MCF 10A (cell line): ENCODE measurements at places on chromosomes 2 and 18.

DNA sequence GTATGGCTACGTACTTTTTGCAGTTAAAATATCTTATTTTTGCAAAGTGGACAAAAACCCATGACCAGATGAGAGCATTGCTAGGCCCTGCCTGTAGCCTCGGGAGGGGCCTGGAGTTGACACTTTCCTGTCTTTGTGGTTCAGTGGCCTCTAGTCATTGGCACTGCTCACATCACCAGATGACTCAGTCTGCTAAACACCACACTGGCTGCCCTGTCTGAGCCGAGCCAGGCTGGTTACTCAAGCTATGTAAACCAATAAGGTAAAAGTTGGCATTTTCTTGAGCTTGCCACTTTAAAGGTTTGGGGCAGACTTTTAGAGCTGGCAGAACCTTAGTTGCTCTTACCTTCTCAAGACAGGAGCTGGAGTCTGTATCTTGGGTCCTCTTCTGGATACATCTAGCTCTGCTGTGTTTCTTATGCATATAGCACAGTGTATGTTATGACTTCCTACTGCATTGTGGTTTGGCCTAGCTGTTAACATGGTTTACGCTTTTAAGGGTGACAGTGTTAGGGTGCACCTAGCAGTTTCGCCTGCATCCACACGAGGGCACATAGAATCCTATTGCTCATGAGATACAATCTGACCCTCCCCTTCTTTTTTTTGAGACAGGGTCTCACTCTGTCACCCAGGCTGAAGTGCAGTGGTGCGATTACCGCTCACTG, 76.4 kb downstream of the AP1S3 start:
- DNase-seq = peak; percentile 98

DNA sequence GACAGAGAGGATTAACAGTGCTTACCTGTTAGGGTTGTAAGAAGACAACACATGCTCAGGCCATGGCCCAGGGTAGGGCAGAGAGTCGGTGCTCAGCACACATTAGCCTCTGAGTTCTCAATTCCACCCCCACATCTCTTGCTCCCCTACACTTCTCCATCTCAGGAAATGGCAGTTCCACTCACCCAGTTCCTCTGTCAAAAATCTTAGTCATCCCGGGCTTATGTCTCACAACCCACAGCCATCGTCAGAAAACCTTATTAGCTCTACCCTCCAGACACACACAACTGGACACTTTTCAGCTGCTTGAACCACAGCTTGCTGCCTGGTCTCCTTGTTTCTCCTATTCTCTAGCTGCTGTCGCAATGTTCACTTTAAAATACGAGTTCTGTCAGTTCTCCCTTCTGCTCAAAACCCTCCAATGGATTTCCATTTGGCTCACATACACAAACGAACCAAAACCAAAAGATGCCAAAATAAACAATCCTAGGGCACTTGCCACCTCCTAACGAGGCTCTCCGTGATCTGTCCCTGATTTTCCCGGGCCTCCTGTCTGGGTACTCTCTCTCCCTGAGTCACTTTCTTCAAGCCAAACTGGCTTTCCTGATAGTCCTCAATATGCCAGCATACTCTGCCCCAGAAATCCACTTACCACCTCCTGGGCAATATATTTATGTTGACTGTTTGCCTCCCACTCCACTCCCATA, 89.7 kb downstream of the KCTD1 start:
- peak; percentile 80 for DNase-seq

DNA sequence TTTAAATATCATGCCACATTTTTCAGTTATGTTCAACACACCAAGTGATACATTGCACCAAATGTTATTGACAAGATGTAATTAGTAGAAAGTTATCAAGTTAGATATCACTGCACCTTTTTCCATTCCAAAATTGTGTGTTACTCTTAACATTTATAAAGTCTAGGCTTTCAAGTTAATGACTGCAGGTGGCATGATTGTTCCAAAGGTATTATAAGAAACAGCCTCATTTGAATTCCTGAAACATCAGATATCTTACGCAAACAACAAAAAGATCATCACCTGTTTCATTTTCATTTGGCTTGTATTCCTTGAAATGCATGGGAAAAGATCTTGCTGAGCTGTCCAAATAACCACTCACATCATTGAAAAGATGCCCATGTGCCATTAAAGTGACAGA, 1528.2 kb upstream of the ZEB2 start:
- DNase-seq = no peak

GRCh38 chr18:5425721-5426120, 118.1 kb downstream of the EPB41L3 start:
- DNase-seq = no peak

GRCh38 chr2:197304556-197305011, 6.0 kb downstream of the ANKRD44 start:
- DNase-seq = no peak

DNA sequence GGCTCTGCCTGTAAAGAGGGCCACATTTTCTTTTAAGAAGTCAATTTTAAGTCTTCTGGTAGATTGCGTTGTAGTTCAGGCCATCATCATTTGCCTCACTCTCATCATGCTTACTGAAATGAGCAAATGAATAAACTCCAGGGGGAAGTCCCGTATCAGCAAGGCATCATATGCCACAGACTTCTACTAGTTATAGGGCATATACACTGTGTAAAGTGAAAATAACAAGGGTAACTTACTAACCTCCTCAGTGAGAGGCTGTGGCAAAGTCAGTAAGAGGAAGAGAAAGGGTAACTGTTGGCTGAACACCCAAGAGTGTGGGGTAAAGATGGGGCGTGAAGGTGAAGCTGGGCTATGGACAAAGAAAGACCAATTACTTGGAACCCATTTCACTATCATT, 456.2 kb downstream of the SPAG16 start:
- DNase-seq = no peak

DNA sequence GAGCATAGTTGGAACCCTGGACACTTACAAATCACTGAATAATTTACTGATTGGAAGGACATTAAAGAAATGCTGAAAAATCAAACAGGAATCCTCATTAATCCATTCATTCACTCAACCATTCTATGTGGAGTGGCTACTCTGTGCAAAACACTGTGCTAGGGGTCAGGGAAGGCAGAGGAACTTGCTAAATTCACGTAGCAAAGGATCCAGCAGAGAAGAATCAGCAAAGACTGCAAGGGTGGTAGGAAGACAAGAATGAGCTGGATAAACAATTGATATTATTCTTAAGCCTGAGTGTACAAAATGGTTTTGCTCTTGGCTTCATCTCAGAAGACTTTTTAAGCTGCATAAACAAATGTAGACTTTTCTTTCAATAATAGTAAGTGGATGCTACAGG, 164.3 kb upstream of the CAVIN2 start:
- DNase-seq = no peak

- no peak for DNase-seq
Observed at GRCh38 chr2:227860221-227860641, 11.2 kb upstream of the DAW1 start.

DNA sequence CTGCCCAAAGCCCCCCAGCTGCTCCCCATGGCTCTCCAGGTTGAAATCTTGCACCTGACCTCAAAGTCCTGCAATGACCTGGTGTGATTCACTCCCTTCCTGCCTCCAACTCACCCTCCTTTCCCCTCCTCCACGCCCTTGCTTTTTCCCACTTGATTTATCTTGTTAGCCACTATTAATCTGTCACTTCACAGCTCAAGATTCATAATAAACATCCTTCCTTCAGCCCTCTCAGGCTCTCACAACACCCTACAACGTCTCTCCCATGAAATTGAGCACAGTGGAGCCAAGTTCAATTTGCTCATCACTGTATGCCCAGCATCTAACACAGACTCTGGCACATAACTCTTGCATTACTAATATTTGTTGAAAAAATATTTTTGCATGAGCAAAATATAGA, 85.6 kb upstream of the SLC35G4 start:
- DNase-seq = no peak

- no peak for DNase-seq
Observed at GRCh38 chr2:172735582-172736423, at the start of gene RAPGEF4. TSS of gene RAPGEF4 (plus strand) at chr2:172735845. CDS start at chr2:172735984, 139 bp downstream.

GRCh38 chr2:224416656-224417360, 14.9 kb upstream of the FAM124B start:
- no peak for DNase-seq

DNA sequence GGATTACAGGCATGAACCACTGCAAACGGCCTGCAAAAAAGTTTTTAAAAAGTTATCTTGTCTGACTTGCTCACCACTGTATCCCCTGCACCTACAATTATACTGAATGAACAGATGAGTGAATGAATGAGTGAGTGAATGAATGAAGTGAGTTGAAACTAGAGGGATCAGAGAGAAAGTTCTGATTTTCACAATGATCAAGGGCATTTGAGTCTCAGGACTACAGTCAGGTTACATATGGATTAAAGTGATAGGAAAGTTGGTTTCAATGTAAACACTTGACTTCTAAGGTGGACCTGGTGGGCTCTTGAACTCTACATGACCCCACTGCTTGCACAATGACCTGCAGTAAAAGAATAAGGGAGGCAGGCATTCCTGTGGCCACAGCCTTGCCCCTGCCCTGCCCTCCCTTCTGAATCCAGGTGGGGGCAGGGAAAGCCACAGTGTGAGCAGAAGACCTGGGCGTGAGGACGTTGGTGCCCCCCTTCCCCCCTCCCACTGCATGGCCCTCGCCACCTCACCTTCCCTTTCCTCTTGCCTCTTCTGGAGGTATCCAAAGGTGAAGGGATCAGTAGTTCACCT, 10.7 kb downstream of the C2orf80 start:
- DNase-seq = no peak

DNA sequence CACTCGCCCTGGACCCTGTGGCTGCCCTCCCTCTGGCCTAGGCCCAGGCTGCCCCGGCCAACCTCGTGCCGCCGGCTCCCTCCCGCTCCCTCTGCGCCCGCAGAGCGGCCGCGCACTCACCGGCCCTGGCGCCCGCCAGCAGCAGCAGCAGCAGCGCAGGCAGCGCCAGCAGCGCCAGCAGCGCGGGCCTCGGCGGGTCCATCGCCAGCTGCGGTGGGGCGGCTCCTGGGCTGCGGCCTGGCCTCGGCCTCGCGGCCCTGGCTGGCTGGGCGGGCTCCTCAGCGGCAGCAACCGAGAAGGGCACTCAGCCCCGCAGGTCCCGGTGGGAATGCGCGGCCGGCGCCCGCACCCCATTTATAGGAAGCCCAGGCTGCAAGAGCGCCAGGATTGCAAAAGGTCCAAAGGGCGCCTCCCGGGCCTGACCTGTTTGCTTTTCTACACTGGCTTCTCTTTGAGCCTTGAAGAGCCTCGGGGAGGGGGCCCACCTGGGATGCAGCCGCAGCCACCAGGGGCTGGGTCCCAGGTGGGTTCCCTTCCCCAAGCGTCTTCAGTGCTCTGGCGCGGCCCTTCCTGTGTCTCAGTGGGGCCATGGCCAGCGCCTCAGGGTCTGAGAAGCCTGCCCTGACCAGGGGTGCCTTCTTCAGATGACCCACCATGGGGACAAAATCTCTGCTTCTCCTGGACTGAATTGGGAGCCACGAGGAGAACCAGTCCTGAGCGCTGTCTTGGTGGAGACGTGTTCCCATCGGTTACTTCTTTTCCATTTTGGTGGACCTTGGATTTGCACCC, at the start of gene APOB:
APOB (minus strand) TSS at position 330 of the 789 bp plus-strand sequence; CDS start at position 202, 128 bp downstream.
- DNase-seq = no peak
